ENCODE measurements at places on chromosomes 3 and 15.

DNA sequence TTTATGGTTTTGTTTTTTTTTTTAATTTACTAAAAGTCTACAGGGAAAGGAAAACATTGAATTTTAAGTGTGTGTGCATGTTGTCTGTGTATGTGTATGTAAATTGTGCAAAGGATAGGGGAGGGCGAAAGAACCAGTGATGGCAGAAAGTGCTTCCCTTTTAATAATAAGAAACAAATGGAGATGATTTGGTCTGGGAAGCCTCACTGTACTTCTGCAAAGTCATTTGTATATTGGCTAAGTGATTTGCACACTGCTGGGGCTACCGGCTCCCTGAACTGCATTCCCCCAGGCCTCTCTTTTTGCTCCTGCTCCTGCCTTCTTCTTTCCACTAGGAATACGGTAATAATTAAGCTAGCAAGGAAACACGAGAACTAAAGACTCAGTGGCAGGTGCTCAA lies 101.2 kb downstream of the CD47 start:
- no peak for DNase-seq

DNA sequence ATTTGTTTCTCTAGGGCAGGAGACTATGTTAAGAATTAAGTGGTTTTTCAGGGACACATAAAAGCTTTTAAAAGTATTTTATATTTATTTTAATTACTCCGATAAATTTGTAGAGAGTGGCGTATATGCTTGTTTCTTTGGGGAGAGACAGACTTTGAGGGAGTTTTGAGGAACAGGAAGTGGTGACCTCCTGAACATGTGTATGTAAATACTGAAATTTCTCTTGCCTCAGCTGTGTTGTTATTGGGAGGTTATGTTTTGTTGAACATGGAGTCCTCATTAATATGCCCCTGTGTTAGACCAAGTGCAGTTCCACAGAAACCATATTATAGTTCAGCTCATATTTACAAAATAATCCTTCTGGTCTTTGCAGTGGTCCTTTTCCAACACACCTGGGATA lies 41.8 kb upstream of the UTS2B start:
- no peak for DNase-seq

DNA sequence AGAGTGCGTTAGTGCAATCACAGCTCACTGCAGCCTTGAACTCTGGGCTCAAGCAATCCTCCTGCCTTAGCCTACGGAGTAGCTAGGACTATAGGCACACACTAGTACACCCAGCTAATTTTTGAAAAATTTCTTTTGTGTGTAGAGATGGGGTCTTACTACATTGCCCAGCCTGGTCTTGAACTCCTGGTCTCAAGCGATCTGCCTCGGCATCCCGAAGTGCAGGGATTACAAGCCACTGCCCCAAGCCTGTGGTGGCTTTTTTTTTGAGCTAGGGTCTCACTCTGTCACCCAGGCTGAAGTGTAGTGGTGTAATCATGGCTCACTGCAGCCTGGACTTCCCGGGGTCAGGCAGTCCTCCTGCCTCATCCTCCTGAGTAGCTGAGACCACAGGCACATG lies 17.1 kb downstream of the PCCB start:
- DNase-seq, result no peak

DNA sequence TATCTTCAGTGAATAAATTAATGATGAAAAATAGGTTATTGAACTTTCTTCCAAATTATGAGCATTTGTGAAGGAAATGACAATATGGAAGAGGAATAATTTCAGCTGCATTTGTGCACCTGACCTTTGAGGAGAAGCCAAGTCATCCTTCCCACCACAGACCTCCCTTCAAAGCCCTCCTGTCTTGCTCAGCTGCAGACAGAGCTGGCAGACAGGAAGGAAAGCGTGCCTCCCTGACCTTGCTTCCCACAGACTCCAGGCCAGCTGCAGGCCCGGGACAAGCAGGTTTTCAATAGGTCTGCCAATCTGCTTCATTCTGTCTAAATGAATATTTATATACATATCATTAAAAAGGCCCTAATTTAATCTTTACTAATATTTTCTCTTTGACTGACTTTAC lies 152.9 kb upstream of the RBMS3 start:
- peak; percentile 68 for DNase-seq

DNA sequence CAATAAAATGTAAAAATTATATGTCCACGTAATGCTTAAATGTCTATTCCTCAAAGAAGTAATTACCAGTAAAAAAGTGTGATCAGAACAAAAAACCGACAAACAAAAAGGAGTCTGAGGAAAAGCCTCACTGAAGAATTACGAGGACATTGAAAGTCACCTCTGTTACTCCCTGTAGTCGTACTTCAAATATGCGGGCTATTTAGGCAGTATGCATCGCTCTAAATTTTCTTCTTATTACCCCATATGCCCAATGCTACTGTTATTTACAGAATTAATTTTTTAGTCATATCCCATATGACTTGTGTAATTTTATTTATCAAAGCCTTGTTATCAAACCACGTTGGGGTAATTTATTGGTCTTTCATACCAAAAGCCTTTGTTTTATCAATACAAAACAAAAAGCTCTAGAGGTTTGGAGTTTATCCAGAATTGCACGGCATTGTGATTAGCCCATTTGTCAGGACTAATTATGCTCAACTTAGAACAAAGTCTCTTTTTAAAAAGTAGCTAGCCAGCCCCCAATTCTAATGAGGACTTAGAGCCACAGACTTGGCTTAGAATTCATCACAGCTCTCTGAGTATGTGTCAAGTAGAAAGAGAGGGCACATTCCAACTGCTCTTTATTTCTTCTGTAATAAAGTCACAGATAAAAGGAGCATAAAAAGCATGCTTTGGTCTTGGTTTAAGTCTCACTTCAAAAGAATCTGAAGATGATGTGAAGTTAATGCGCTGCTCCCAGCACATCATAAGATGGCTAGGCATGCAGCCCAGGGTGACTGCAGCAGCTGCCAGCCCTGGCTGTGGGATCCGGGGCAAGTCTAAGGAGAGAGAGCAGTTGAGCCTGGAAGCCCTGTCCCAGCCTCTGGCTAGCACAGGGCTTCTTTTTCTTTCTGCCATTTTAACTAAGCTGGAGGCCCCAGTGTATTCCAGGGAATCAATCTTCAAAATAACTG lies 521.0 kb downstream of the GABRG3 start:
- DNase-seq, result peak; percentile 89

- peak; percentile 48 for DNase-seq
These were observed 138.3 kb upstream of the AGBL1 start for GRCh38 chr15:85941186-85941855.

GRCh38 chr15:29815000-29815710 lies 7.1 kb downstream of the TJP1 start:
- DNase-seq, result peak; percentile 52

GRCh38 chr3:135082706-135083105 lies 287.6 kb downstream of the EPHB1 start:
- DNase-seq, result no peak

DNA sequence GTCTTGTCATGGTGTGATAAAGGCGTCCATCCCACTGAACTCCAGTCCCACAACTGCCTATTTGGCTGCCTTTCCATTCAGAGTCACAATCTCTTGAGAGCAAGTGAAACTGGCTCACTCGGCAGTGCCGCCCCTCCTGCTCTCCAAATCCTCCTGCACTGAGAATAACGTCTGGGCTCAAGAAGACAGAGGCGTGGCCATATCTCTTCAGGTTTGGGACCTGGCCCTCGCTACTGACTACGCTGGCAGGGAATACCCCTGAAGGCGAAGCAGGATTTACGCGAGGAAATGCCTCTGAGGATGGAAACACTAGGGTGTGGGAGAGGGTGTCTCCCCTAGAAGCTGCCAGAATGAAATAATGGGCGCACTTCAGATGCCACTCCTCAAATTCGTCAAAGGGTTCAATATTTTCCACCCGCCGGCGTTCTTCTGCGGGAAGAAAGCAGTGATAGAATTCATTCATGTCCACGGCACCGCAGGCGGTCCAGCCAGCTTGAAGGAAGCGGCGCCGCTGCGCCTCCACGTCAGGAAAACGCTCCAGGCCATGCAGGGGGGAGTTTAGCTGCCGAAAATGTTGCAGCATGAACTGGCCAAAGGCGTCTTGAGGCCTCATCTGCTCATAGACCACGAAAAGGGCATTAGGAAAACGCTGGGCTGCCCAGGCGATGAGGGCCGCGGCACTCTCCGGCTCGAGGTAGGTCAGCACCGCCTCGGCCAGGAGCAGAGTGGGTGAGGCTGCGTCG lies 985 bp downstream of the LCMT2 start:
- peak; percentile 53 for DNase-seq

- DNase-seq, result no peak
These were observed 42.3 kb downstream of the ADCY5 start for GRCh38 chr3:123406598-123406997.

GRCh38 chr3:73433687-73434086 lies 191.1 kb downstream of the PDZRN3 start:
- DNase-seq, result no peak

GRCh38 chr3:117063930-117064329 lies 354.4 kb downstream of the TUSC7 start:
- peak; percentile 16 for DNase-seq

- peak; percentile 33 for DNase-seq
These were observed 41.0 kb upstream of the CMSS1 start for GRCh38 chr3:99776516-99777209.

DNA sequence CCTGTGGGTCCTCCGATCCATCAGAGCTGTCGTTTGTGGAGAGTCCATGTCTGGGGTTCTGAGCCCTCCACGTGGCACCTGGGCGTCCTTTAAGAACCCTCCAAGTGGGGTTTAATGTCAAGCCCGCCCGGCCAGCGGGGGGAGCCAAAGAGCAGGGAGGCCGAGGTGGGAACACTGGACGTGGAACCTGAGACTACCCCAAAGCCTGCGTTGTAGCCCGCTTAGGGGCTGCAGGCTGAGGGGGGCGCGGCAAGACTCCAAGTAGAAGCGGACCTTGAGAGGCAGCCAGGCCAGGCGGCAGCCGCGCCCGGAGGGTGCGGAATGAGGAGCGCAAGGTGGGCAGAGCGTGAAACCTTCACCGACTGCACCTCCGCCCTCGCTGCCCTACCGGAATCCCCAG lies 126.2 kb upstream of the ATP10A start:
- DNase-seq, result no peak

DNA sequence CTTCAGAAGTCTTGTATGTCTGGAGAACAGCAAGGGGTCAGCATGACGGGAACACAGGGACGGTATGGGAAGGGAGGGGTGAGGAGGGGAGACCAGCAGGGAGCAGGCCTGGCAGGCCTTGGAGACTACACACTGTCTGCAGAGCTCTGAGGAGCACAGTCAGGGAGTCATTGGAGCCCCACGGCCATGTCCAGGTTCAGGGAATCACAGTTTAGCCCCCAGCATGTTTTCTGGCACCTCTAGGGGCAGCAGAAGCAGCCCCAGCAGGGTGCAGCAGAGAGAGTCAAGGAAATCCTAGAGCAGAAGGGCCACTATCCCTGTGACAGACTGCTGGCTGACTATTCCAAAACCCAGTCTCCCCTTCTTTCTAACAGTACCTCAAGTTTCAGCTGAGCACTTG lies 3.2 kb downstream of the LAMP3 start:
- DNase-seq, result no peak

Data from astrocyte of the spinal cord (primary cell).